Foreskin melanocyte (primary cell): ENCODE measurements at places on chromosomes 13 and 19.
A peak's percentile ranks its signal among the peaks of the same experiment; 100 is the strongest.

DNA sequence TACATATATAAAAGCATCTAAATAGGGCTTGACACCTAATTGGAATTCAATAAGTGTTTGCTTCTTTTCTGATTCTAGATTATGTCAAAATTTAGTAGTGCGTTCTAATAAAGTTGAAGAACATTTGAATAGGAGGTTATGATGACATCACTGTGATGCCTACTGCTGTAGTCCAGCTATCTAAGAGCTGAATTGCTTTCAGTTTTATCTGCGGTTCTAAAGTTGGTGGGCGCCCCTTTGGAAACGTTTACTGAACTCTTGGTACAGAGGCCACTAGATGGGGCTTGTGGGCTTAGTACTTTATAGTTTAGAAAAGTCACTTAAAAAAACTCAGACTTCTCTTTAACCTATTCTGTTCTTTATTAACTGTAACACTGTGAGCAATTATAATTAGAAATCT lies 776.9 kb downstream of the GPC5 start:
- peak; percentile 1 for DNase-seq

GRCh38 chr19:3576696-3577443 lies 4.1 kb downstream of the HMG20B start:
- DNase-seq: no peak

- DNase-seq: no peak
Observed at GRCh38 chr19:23440207-23440606, 44.9 kb upstream of the ZNF91 start.

GRCh38 chr19:29397748-29398147 lies 128.0 kb upstream of the VSTM2B start:
- no peak for DNase-seq

- no peak for DNase-seq
Observed at GRCh38 chr13:28866932-28867331, 46.8 kb downstream of the MTUS2 start.

- DNase-seq: no peak
Observed at GRCh38 chr13:94854688-94855087, 142.3 kb upstream of the SOX21 start.

DNA sequence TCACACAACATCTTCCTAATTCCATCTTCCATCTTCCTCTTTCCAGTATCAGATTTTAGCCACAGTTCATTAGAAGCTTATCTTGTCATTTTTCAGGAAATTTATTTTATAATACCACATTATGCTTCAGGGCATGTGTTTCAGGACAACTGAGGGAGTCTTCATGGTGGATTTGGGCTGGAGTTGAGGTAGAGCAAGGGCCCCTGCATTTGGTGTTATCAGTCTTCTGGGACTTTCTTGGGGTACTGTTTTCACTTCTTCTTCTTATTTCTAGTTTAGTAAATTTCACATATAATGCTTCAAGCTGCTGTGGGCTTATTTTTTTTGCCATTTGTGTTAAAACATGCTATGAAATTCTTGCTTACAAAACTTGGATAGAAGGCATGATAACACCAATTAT lies 188.7 kb downstream of the LHFPL6 start:
- no peak for DNase-seq

GRCh38 chr19:38417544-38418506 lies 8.2 kb downstream of the RASGRP4 start:
- no peak for DNase-seq

DNA sequence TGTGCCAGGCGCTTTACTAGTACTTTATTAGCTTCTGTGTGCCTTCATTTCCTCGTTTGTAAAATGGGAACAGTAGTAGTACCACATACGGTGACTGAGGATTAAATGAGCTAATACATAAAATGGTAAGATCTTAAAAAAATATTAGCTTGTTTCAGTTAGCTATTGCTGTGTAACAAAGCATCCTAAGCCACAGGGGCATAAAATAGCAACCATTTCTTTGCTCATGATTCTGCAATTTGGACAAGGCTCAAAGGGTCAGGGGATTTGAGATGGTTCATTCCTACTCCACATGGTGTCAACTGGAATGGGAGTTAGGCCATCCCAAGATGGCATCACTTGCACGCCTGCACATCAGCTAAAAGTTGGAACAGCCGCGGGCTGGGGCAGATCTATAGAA lies 13.3 kb downstream of the DYRK1B start:
- DNase-seq: no peak

GRCh38 chr13:68027306-68027705 lies 797.2 kb upstream of the PCDH9 start:
- no peak for DNase-seq

DNA sequence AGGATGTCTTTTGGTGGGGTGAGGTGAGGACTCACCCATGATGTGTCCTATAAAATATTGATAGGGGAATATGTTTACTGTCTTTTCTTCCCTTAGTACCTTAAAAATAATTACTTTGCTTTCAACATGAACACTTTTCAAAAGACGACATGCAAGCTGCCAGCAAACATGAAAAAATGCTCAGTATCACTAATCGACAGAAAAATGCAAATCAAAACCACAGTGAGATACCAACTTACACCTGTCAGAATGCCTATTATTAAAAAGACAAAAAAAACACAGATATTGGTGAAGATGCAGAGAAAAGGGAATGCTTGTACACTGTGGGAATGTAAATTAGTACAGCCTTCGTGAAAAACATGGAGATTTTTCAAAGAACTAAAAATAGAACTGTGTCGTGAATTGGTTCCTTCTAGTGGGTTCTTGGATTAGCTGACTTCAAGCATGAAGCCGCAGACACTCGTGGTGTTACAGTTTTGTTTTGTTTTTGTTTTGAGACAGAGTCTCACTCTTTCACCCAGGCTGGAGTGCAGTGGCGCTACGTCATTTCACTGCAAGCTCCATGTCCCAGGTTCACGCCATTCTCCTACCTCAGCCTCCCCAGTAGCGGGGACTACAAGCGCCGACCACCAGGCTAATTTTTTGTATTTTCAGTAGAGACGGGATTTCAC lies 160.9 kb downstream of the FGF9 start:
- no peak for DNase-seq

- no peak for DNase-seq
Observed at GRCh38 chr19:51389143-51389542, 1.2 kb downstream of the C19orf84 start.

GRCh38 chr13:46171217-46171616 lies 10.8 kb downstream of the LCP1 start:
- DNase-seq: no peak

GRCh38 chr19:10412257-10412977 lies 7.9 kb upstream of the PDE4A start:
- DNase-seq: no peak

DNA sequence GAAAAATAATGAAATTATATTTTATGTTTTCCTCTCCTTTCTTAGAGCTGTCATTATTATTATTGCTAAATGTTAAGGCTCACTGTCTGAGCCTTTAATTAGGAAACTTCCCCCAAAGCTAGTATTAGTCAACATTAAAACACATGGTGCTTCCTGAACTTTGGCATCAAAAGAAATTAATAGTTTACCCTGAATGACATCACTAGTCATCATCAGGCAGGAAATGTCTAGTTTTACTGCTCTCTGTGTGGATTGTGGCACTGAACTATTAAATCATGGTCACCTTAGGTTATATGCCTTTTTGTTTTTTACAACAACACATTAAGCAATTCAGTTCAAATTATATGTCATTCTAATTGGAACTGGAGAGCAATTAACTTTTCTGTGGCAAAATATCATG lies 595.5 kb downstream of the SLITRK1 start:
- no peak for DNase-seq
